Karpas-422 (cell line): ENCODE measurements at places on chromosomes 2 and 18. TPM values are rescaled to one million over a fixed set of nuclear protein-coding genes. Genes with fewer than 3 reads are reported as not detected.
A peak's percentile ranks its signal among the peaks of the same experiment; 100 is the strongest.

DNA sequence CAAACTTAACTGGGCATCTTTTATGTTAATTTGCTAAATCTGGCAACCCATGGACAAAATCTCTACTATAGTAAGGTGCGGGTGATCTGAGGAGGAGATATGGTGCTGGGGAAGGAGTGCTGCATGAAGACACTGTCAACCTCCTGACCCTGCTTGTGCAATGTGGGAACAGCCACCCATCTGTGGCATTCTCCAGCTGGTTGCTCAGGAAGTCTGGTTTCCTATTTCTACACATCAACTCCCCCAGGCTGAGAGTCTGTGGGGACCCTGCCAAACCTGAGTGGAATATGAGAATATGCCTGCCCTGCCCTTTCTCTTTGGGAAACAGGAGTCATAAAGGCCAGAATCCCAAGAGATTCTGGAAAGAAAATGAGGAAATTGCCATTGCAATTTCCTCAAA lies 60.1 kb upstream of the PAX3 start:
- no peaks in the 10 kb centered on the region for H3K4me1 ChIP-seq
- no peaks in the 10 kb centered on the region for H3K27me3 ChIP-seq
- no peak overlapping the region for H3K27ac ChIP-seq
- DNase-seq = no peak

SOX11 gene
- total RNA-seq = not detected in 2 replicates

DNA sequence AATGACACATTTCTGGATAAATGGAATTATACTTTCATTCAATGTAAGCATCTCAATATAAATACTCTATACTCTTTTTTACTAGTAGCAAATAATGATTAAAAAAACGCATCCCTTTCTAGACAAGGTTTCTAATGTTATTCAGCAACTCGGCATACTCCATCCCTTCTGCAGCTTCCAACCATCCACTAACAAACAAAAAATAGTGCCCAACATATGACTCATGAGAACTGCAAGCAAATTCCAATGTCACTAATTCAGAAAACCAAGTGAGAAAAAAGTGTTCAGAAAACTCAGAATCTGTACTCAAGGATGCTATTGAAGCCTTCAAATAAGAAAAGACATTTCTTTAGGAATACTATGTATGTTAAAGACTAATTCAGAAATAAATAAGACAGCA lies 140.0 kb downstream of the BAZ2B start:
- H3K4me3 ChIP-seq = no peak overlapping the region
- no peaks in the 10 kb centered on the region for H3K27me3 ChIP-seq
- no peak overlapping the region for H3K27ac ChIP-seq
- no peaks in the 10 kb centered on the region for H3K4me1 ChIP-seq

DNA sequence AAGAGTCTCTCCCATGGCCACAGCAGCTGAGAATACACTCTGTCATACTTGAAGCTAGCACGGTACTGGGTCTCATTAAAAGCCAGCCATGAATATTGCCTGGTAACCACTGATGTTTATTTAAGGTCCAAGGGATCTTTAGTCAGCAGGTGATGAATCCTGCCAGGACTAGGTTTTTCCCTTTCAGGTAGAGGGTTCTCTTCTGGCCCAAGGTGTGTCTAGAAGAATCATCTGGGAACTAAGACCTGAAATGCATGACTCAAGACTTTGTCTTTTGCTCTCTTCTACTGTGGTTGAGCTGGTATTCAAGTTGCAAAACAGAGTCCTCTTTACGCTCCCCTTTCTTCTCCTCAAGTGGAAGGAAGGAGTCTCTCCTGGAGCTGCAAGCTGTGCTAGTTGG lies 400.5 kb upstream of the FSIP2 start:
- no peak overlapping the region for H3K4me3 ChIP-seq
- no peaks in the 10 kb centered on the region for H3K4me1 ChIP-seq
- no peak for DNase-seq
- no peaks in the 10 kb centered on the region for H3K27me3 ChIP-seq
- no peak overlapping the region for H3K27ac ChIP-seq

GRCh38 chr2:54341656-54342055 lies 85.6 kb upstream of the TSPYL6 start:
- DNase-seq = no peak
- H3K27me3 ChIP-seq = no peaks in the 10 kb centered on the region
- H3K36me3 ChIP-seq = no peaks in the 10 kb centered on the region

GRCh38 chr18:36308711-36309435 lies 11.4 kb downstream of the FHOD3 start:
- no peak overlapping the region for H3K27ac ChIP-seq
- no peak overlapping the region for H3K4me3 ChIP-seq
- no peaks in the 10 kb centered on the region for H3K4me1 ChIP-seq
- no peak for DNase-seq
- H3K27me3 ChIP-seq = 0 out of 2 replicates have a peak, but pooled peaks cover 3% of the 10 kb centered on the region
- no peaks in the 10 kb centered on the region for H3K36me3 ChIP-seq

DNA sequence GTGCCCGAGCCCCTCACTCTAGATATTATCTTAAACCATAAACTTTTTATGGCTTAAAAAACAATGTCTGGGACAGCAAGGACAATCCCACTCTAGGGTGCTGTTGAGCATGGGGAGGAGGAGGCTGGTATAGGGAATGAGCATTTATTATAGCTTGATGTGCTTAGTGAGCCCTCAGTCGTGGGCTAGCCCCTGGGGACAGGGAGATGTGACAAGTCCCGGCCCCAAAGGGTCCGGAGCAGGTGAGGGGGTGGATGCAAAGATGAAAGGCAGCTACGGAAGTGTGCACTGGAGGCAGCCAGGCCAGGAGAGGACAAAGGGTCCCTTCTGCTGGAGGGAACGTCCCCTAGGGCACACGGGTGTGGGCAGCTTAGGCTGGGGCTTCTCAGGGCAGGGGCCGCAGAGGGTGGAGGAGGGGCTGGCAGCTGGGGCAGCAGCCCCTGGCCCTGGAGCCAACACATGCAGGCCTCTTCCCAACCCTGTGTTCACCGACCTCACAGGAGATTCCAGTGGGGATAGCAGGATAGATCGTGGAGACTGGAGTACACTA lies 106.3 kb upstream of the GPC1 start:
- DNase-seq = no peak
- H3K4me1 ChIP-seq = no peaks in the 10 kb centered on the region
- H3K36me3 ChIP-seq = no peaks in the 10 kb centered on the region
- H3K27me3 ChIP-seq = no peaks in the 10 kb centered on the region
- H3K4me3 ChIP-seq = no peak overlapping the region

GRCh38 chr2:226911932-226912331 lies 76.1 kb downstream of the RHBDD1 start:
- no peaks in the 10 kb centered on the region for H3K27me3 ChIP-seq
- no peak overlapping the region for H3K4me3 ChIP-seq
- no peaks in the 10 kb centered on the region for H3K36me3 ChIP-seq
- H3K4me1 ChIP-seq = peaks cover 27% of the 10 kb centered on the region
- DNase-seq = no peak

DNA sequence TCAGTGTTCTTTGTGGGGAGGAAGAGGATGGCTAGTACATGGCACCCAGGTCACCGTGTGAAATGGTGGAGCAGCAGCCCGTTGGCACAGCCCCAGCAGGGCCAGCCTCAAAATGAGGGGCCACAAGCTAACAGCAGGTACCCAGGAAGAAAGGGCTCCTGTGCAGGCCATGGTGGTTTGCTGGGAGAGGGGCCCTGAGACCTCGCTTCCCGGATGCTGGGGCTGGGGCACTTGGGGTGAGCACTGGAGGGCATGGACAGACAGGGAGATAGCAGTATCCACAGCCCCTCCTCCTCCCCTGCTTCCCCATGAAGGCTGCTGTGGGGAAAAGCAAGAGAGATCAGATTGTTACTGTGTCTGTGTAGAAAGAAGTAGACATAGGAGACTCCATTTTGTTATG lies 16.2 kb upstream of the TEX44 start:
- no peak for DNase-seq
- no peak overlapping the region for H3K27ac ChIP-seq
- H3K4me3 ChIP-seq = no peak overlapping the region
- peaks cover 5% of the 10 kb centered on the region for H3K4me1 ChIP-seq
- H3K36me3 ChIP-seq = no peaks in the 10 kb centered on the region
- no peaks in the 10 kb centered on the region for H3K27me3 ChIP-seq

GRCh38 chr2:84849271-84849952 lies 31.5 kb downstream of the TRABD2A start:
- 0 out of 2 replicates have a peak, but pooled peaks cover 6% of the 10 kb centered on the region for H3K27me3 ChIP-seq
- no peaks in the 10 kb centered on the region for H3K4me1 ChIP-seq
- no peak overlapping the region for H3K27ac ChIP-seq
- no peak for DNase-seq

- H3K36me3 ChIP-seq = no peaks in the 10 kb centered on the region
- no peaks in the 10 kb centered on the region for H3K27me3 ChIP-seq
- H3K4me3 ChIP-seq = no peak overlapping the region
Measured at GRCh38 chr2:30764021-30764800, 43.0 kb downstream of the CAPN13 start.

DNA sequence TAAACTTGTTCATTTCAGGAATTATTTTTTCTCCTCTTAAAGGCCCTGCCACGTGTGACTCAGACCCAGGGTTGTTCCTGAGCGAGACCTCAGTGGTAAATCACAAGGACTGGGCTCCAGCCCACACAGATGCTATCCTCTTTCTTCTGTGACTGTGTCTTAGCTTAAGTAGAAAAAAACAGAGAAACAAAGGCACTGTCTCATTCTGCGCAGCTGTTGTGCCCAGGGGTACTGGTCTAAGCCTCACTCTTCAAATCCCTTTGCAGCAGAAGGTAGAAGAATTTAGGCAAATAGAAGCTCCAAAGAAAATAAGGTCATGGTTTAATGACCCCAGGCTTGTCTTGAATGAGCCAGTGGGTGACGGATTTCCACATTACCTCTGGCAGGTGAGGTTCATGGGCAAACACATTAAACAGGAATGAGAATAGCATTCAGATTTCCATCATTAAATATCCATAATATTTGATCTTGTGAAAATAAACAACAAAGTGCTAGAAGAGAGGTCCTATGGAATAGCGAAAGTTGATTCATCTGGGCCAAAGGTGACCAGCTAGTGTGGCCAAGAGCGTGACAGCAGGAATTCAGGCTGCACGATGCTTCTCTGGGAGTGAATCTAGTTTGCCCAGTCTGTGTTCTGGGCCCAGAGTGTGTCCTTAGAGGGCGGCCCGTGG lies 63.3 kb downstream of the LIPG start:
- no peaks in the 10 kb centered on the region for H3K36me3 ChIP-seq
- no peaks in the 10 kb centered on the region for H3K4me1 ChIP-seq
- H3K27me3 ChIP-seq = no peaks in the 10 kb centered on the region

GRCh38 chr18:11506856-11507255 lies 102.5 kb upstream of the SLC35G4 start:
- no peak for DNase-seq
- H3K36me3 ChIP-seq = no peaks in the 10 kb centered on the region
- H3K27me3 ChIP-seq = no peaks in the 10 kb centered on the region
- no peaks in the 10 kb centered on the region for H3K4me1 ChIP-seq
- no peak overlapping the region for H3K4me3 ChIP-seq

FKBP7 gene
- 6.2 and 23.1 TPM in 2 replicates for total RNA-seq

GRCh38 chr2:120596990-120597594 lies 138.6 kb upstream of the GLI2 start:
- H3K27ac ChIP-seq = no peak overlapping the region
- H3K36me3 ChIP-seq = no peaks in the 10 kb centered on the region
- no peak overlapping the region for H3K4me3 ChIP-seq
- H3K4me1 ChIP-seq = no peaks in the 10 kb centered on the region

IL18RAP gene
- total RNA-seq = 1.2 and 4.4 TPM in 2 replicates

- no peak overlapping the region for H3K4me3 ChIP-seq
- no peaks in the 10 kb centered on the region for H3K27me3 ChIP-seq
Measured at GRCh38 chr18:48573632-48574283, 34.9 kb downstream of the CTIF start.

GRCh38 chr2:42922790-42923579 lies 130.6 kb upstream of the HAAO start:
- H3K4me3 ChIP-seq = no peak overlapping the region
- H3K36me3 ChIP-seq = no peaks in the 10 kb centered on the region
- no peaks in the 10 kb centered on the region for H3K27me3 ChIP-seq
- DNase-seq = no peak
- H3K4me1 ChIP-seq = no peaks in the 10 kb centered on the region

- peak overlapping the region; percentile 60; the same call in 1 of the 2 replicates for H3K4me3 ChIP-seq
- H3K4me1 ChIP-seq = peaks cover 78% of the 10 kb centered on the region
- H3K36me3 ChIP-seq = no peaks in the 10 kb centered on the region; the same call in 1 of the 2 replicates
- peak overlapping the region; percentile 96 for H3K27ac ChIP-seq
- no peak for DNase-seq
Measured at GRCh38 chr2:134272806-134273205, 18.9 kb downstream of the MGAT5 start.

SCN3A gene
- not detected in 2 replicates for total RNA-seq

NAT8 gene
- total RNA-seq = not detected in 2 replicates

DNA sequence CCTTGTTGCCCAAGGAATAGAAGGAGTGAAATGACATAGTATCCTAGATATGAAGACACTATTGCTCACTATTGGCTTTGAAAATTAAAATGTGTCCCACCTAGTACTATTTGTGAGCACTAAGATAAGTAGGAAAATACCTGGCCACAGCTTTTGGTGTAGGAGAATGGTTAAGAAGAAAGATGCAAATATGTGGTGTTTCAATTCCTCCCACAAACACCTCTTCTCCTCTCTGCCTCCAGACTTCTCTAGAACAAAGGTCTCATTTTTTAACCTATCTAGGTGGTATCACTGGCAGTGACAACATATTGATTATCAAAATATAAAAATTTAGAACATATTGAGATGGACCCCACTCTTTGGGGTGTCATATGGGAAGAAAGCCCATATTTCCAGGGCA lies 929.9 kb upstream of the FANCL start:
- H3K4me1 ChIP-seq = no peaks in the 10 kb centered on the region
- DNase-seq = no peak
- no peak overlapping the region for H3K4me3 ChIP-seq
- H3K27me3 ChIP-seq = no peaks in the 10 kb centered on the region

DNA sequence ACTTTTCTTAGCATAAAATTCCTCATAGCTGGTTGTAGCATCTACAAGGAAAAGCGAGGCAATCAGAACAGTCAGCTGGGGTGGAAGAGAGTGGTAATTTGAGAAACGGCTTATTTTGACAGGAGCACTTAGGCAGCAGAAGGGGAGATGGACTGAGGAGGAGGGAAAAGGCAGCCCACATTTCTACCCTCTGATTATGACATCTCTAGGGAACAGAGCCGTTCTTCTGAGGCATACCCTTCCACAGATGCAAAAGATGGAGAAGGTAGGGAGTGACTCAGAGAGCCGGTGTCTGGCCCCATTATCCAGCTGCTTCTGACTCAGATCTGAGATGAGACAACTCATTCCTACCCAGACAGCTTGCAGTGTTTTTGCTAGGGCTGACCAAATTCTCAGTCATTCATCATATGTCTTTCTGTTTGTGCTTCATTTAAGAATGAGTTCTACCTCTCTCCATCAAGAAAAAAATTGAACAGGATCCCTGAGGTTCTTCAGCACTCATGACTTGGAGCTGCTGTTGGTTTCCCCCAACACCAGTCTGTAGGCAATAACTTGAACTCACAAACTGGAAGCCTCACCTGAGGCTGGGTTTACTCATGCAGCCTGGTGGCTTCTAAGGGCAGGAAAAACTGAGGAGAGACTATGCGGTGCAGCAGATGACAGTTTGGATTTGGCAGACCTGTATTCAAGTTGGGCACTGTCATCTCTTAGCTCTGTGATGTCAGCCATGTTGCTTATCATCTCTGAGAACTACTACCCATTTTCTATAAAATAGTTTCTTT lies 15.9 kb upstream of the SEC11C start:
- H3K36me3 ChIP-seq = no peaks in the 10 kb centered on the region
- DNase-seq = no peak
- H3K27ac ChIP-seq = no peak overlapping the region
